NCI-H69 (cell line): ENCODE measurements at places on chromosomes 13 and 19.

GRCh38 chr19:2993579-2993978 is 16.2 kb downstream of the TLE6 start:
- no peak for DNase-seq

GRCh38 chr19:50931023-50931422 is 19.8 kb upstream of the KLK4 start:
- DNase-seq, result no peak

DNA sequence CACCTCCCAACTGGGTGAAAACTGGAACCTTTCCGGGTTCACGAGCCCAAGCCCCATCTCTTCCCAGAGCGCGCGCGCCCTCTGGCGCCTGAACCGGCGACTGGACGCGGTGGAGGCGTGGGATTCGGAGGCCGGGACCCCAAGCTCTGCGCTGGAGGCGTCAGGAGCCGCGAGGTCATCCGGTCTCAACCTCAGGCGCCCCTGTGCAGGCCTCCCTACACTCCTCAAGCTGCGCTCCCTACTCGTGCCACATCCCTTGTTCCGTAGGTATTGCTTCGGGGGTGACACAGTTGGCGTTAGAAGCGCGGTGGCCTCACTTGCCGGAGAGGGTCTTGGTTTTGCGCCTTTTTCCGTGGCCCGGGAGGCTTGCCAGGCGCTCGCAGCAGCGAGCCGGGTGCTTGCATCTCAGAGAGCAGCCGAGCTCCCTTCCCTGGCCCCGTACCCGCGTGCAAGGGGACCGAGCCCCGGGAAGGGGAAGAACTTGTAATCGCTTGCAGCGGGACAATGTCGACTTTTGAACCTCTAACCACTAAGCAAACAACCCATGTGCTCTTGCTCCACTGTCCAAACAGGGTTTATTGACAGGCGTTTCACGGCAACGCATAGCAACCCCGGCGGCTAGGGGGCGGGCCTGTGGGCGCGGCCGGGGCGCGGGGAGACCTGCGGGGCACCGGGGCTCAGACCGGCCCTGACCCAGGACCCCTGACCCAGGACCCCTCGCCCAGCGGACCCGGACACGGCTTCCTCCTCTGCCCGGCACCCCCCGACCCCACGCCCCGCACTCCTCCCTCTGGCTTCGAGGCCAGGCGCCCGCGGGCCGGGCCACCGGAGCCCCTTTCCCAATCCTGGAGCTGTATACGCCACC is 8.5 kb downstream of the CDX2 start:
- peak; percentile 58 for DNase-seq

DNA sequence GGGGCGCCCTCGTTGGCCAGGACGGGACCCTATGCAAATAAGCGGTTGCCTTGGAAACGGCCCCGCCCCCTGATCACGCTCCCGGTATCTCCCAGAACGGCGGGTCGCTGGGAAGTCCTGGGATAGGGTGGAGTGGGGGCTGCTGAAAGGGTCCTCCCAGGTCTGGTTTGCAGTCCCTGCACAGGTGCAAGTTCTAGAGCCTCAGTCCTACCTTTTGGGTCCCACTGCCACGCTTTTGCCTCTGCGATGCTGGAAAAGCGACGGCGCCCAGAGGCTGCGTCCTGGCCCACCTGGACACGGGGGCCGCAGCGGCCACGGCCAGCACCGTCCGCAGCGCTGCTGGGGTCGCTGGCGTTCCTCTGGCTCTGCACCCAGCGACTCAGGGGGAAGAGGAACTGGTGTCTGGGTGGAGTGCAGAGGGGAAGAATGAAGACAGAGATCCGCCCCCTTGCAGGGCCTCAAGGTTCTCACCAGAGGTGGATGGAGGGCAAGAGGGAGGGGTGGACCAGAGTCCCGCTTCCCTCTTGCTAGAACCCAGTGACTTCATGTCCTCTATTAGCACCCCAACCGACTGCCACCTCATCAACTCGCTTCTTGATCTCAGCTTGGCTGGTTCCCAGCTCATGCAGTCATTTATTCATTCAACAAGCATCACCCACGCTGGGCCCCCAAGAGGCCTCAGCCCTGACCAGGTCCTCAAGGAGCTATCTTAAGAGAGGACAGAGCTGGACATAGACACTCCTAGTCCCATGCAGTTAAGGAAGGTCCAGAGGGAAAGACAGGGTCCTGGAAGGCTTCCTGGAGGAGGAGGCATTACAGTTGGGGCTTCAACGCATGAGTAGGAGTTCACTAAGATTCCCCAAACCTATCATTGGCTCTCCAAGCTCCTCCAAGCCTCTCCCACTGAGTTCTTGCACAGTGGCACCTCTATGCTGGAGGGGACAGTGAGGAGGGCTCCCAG is at the start of gene LRRC25:
Gene LRRC25 (minus strand): TSS at position 381 of the 961 bp plus-strand sequence. CDS start 659 bp downstream, outside the sequence.
- DNase-seq, result peak; percentile 41

- DNase-seq, result no peak
These were observed 21.8 kb upstream of the ZNF30 start for GRCh38 chr19:34904664-34905527.

DNA sequence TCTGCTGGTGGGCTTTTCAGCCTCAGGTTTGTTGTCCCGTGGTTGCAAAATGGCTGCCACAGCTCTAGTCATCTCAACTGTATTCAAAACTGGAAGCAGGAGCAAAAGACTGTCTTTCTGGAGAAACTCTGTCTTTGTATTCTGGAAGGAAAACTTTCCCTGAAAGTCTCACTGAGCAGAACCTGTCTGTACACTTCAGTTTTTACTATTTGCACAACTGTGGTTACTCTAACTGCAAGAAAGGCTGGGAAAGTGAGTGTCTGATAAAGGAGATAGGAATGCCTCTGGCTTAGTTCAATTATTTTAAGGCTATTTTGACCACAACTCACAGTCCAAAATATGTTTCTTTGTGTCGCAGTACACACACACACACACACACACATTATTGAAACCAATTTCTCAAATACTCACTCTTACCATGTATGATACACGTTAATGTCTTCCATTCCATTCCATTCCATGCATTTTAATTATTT is 49.7 kb upstream of the EHD2 start:
- no peak for DNase-seq

- DNase-seq, result peak; percentile 59
These were observed 876.5 kb downstream of the PCDH9 start for GRCh38 chr13:66353664-66354063.

GRCh38 chr13:20219577-20219976 is 12.5 kb downstream of the GJB6 start:
- DNase-seq, result no peak

GRCh38 chr13:26604784-26605545 is 47.5 kb downstream of the WASF3 start:
- DNase-seq, result no peak

- no peak for DNase-seq
These were observed 234.8 kb downstream of the ENOX1 start for GRCh38 chr13:43551897-43552456.

DNA sequence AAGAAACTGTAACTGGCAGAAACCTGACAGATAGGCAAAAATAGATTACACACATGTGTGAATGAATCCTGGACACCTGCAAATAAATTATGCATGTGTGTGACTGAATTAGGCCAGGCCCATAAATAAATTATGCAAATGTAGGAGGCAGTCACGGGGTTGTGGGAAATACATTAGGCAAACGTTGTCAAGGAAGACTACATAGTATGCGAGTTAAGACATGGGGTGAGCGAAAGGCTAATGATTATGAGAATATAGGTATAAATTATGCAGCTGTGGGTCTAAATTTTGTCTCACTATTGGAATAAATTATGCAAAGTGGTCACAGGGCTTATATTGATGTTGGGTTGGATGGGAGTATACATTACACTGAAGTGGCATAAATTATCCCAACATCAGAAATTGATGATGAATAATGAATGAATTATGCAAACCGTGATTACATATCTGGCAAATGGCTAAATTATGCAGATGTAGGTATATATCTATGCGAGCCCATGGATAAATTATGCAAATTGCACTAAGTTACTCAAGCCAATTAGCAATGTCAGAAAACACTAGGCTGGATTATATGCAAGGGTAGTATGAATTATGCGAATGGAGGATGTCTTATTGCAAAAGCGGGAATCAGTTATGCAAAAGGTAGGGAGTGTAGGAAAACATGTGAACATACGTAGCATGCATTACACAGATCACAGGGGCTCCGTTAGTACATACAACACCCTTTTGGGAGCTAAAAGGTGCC is 6.8 kb downstream of the SLC8A2 start:
- peak; percentile 69 for DNase-seq

DNA sequence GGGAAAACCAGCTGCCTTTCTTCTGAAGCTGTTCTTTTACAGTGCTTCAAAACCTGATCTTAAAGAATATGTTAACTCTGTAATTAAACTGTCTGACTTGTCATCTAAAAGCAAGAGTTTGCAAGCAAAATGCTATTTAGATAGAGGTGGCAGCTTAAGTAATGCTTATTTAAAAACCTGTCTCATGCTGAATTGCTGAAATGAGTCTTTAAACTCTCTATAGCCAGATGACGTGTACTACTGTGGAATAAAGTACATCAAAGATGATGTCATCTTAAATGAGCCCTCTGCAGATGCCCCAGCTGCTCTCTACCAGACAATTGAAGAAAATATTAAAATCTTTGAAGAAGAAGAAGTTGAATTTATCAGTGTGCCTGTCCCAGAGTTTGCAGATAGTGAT is 22.9 kb downstream of the ITM2B start:
- peak; percentile 3 for DNase-seq

GRCh38 chr19:39704181-39705044 is at the start of gene LGALS14:
Gene LGALS14, plus strand, starts transcription at chr19:39704481. Its CDS starts 48 bp downstream, at chr19:39704529.
- DNase-seq, result peak; percentile 22
